ENCODE measurements at places on chromosomes 7 and 10.
A peak's percentile ranks its signal among the peaks of the same experiment; 100 is the strongest.

GRCh38 chr10:28425422-28425821 is 107.5 kb upstream of the WAC start:
- no peak for DNase-seq

DNA sequence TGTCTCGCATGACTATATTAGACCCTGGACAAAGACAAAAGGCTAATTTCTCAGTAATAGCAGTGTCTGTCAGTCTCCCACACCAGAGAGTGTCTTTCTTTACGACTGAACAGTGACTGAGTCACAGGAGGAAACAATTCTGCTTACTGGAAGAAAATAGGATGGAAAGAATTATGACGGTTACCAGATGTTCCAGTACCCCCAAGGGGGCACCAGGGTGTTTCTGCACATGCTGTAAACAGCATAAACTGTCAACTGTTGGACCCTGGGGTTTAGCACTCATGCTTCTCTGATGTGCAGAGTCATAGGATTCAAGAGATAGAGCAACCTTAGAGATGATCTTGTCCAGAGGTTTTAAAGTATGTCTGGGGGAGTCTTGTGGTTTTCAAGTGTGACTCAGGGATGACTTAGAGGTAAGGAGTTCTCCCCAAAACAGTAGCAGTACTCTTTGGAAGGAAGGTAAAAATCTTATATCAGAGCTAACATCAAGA is 291.7 kb downstream of the THSD7A start:
- peak; percentile 62 for DNase-seq

DNA sequence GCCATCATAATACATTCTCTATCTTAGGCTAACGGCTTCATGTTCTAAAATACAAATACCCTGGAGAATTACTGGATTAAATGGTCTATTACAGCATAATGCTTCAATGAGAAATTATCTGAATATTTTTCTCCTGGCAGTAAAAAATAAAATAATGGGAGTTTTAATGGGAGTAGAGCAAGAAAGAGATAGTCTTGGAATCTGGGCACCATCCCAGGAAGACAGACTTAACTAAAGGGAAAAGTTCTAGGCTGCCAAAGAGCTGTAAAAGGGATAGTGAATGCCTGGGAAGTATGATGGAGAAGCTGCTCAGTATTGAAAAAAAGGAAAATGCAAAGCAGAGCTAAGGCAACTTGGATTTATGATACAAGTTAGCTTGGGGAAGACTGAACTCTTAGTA is 12.1 kb upstream of the SYPL1 start:
- DNase-seq: no peak

- no peak for DNase-seq
These were observed 68.1 kb downstream of the LHPP start for GRCh38 chr10:124529661-124530214.

DNA sequence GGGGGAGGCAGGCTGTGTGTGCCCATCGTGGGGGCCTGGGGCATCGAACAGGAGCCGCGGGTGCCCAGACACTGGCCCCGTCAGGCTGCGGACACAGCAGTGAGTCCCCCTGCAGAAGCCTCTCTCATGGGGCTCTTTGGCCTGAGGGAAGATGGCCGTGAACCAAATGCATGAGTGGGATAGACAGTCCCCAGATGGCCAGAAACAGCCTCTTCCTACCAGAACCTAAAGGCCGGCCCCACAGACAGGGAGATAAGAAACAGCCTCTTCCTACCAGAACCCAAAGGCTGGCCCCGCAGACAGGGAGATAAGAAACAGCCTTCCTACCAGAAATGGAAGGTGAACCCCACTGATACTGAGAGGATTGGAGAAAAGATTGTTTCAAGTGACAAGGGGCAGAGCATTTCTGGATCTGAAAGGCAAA is 16.6 kb downstream of the IDI2 start:
- no peak for DNase-seq

DNA sequence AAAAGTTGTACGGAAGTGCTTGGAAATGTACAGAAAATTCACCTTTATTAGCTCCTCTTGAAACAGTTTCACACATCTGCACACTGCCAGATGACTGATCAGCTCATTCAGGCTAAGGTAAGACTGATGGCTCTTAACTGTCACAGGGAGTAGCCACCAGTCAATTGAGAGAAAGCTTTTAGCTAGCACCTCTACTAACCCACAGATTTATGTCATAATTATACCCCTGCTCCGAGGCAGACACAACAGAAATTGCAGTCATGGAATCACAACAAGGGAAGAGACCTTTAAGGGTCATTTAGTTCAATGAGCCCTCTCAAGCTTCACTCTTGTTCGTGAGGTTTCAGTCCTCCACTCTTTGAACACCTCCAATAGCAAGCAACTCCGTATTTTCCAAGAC is 235.4 kb downstream of the TRIL start:
- DNase-seq: no peak

DNA sequence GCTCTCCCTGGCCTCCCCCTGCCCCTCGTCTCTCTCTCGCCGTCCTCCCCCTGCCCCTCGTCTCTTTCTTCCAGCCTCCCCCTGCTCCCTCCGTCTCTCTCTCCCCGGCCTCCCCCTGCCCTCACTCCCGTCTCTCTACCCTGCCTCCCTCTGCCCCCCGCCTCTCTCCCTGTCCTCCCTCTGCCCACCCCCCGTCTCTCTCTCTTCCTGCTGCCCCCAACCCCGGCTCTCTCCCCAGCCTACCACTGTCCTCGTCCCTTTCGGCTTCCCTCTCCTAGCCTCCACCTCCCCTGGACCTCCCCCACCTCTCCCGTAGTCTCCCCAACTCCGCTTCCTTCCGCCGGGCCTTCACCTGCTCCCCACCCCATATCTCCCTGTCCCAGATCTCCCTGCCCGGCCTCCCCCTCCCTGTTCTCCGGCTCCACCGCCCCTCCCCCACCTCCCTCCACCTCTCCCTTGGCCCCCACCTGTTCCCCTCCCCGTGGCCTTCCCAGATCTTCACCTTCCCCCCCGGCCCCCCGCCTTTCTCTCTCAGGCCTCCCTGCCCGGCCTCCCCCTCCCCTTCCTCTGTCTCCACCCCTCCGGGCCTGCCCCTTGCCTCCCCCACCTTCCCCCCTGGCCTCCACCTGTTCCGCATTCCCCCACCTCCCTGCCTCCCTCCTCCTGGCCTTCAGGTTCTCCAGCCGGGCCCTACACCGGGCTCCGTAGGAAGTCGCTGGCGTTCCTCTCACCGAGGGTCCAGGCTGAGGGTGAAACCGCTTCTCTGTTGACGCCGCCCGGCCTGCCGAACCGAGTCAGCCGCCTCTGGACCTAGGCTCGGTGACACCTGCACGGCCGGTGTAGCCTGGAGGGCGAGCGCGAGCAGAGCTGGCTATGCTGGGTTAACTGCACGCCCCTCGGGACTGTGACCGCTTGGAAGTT is 1.2 kb downstream of the GET4 start:
- peak; percentile 16 for DNase-seq
